Activated T-cell treated with anti-CD3 and anti-CD28 coated beads, Interleukin-2, amount 50 U/mL, for 72 hours (primary cell): ENCODE measurements at places on chromosomes 1 and 21.

DNA sequence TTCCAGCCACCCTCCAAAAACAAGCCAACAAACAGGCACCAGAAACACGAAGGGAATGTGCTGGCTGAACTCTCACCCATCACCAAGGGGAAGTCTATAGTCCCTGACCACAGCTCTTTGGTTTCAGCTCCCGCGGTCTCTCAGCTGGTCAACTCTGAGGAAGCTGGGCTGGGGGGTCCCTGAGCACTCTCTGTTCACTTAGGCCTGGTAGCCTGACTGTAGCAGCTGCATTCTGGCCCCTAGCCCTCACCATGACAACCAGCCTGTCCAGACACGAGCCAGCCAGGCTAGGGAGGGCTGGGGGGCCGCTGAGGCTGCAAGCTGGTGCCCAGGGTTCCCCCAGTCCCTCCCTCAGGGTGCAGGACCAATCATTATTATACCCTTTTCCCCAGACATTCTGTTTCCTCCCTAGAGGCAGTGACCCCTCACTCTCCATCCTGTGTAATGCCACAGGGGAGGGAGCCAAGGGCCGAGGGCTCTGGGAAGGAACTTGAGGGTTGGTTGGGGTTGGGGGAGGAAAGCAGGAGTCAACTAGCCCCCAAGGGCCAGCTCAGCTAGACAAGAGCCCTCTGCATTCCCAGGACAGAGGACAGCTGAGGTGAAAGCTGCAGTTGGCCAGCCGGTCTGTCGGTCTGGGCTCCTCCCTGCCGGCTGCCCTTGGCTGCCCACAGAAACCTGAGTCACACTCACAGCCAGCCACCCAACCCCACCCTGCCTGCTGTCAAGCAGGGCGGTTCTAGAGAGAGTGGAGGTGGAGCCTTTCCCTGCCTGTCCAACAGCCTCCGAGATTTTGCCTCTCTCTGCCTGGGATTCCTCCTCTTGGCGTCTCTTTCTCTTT, 1.2 kb upstream of the TRAPPC3 start:
- H3K4me1 ChIP-seq = peaks cover 74% of the 10 kb centered on the region
- H3K27me3 ChIP-seq = no peaks in the 10 kb centered on the region
- DNase-seq = peak; percentile 91
- peak overlapping the region; percentile 94 for H3K27ac ChIP-seq
- H3K36me3 ChIP-seq = peaks cover 6% of the 10 kb centered on the region

GRCh38 chr1:222127526-222128152, 385.8 kb upstream of the DUSP10 start:
- no peaks in the 10 kb centered on the region for H3K4me1 ChIP-seq
- no peak overlapping the region for H3K27ac ChIP-seq
- H3K27me3 ChIP-seq = no peaks in the 10 kb centered on the region

- H3K36me3 ChIP-seq = no peaks in the 10 kb centered on the region
- H3K4me1 ChIP-seq = no peaks in the 10 kb centered on the region
- no peak for DNase-seq
- H3K27ac ChIP-seq = no peak overlapping the region
- peaks cover 54% of the 10 kb centered on the region for H3K27me3 ChIP-seq
- no peak overlapping the region for H3K4me3 ChIP-seq
These were observed 24.8 kb downstream of the LHX4 start for GRCh38 chr1:180254854-180255253.

DNA sequence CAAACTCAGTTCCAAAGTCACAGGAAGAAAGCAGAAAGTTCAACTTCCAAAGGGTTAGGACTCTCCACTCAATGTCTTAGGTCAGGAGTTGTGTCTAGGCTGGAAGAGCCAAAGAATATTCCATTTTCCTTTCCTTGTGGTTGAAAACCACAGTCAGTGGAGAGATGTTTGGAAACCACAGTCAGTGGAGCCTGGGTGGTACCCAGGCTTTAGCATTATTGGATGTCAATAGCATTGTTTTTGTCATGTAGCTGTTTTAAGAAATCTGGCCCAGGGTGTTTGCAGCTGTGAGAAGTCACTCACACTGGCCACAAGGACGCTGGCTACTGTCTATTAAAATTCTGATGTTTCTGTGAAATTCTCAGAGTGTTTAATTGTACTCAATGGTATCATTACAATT, 11.7 kb downstream of the ATF3 start:
- H3K27ac ChIP-seq = no peak overlapping the region
- no peak for DNase-seq
- H3K4me3 ChIP-seq = no peak overlapping the region

- peak; percentile 14 for DNase-seq
- no peaks in the 10 kb centered on the region for H3K27me3 ChIP-seq
- H3K4me3 ChIP-seq = no peak overlapping the region
These were observed 4.8 kb downstream of the MX2 start for GRCh38 chr21:41366522-41367151.

- no peak overlapping the region for H3K4me3 ChIP-seq
- peaks cover 11% of the 10 kb centered on the region for H3K27me3 ChIP-seq
- H3K4me1 ChIP-seq = peaks cover 5% of the 10 kb centered on the region
- peaks cover 2% of the 10 kb centered on the region for H3K36me3 ChIP-seq
- H3K27ac ChIP-seq = peak overlapping the region; percentile 2
These were observed 241.1 kb downstream of the PDE4B start for GRCh38 chr1:66033781-66034180.

- H3K4me1 ChIP-seq = peaks cover 23% of the 10 kb centered on the region
- peak overlapping the region; percentile 98 for H3K27ac ChIP-seq
- H3K27me3 ChIP-seq = peaks cover 32% of the 10 kb centered on the region
- H3K36me3 ChIP-seq = no peaks in the 10 kb centered on the region
- peak overlapping the region; percentile 58 for H3K4me3 ChIP-seq
- DNase-seq = peak; percentile 59
These were observed 11.0 kb upstream of the RNU1-3 start for GRCh38 chr1:16677552-16678431.

DNA sequence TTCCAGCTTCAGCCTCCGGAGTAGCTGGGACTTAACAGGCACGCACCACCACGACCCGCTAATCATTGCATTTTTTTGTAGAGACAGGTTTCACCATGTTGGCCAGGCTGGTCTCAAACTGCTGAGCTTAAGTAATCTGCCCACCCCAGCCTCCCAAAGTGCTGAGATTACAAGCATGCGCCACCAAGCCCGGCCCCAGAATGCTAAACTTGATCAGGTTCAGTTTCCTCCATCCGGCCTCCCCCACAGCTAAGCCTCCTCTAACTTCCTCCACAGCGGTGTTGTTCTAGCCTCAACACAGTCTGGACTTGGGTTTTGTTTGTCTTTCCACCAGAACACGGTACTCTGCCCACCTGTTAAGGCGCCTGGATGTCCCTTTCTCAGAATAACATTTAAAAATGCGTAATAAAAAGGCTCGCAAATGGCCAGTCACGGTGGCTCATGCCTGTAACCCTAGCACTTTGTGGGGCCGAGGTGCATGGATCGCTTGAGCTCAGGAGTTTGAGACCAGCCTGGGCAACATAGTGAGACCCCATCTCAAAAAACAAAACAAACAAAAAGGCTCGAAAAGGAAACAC, 2.4 kb downstream of the PARP1 start:
- DNase-seq = peak; percentile 12
- H3K27me3 ChIP-seq = no peaks in the 10 kb centered on the region
- H3K36me3 ChIP-seq = peaks cover 8% of the 10 kb centered on the region
- H3K4me1 ChIP-seq = peaks cover 63% of the 10 kb centered on the region

GRCh38 chr1:10857687-10858086, 61.2 kb upstream of the CASZ1 start:
- no peak overlapping the region for H3K27ac ChIP-seq
- H3K4me1 ChIP-seq = no peaks in the 10 kb centered on the region
- H3K27me3 ChIP-seq = peaks cover 21% of the 10 kb centered on the region
- DNase-seq = no peak

DNA sequence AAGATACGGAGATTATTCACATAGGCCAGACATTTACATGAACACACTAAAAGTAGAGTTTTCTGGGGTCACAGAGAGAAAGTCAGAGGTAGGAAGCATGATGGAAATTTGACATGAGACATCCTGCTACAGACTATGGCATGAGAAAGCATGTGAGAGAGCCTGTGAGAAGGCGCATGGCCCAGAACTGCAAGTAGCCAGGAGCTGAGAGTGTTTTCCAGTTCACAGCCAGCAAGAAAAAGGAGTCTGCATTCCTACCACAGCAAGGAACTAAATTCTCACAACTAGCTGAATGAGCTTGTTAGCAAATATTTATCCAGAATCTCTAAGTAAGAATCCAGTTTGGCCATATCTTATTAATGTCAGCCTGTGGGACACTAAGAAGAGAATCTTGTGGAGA, 673.3 kb downstream of the BRINP3 start:
- H3K27ac ChIP-seq = no peak overlapping the region
- DNase-seq = no peak
- no peaks in the 10 kb centered on the region for H3K36me3 ChIP-seq
- no peaks in the 10 kb centered on the region for H3K4me1 ChIP-seq

DNA sequence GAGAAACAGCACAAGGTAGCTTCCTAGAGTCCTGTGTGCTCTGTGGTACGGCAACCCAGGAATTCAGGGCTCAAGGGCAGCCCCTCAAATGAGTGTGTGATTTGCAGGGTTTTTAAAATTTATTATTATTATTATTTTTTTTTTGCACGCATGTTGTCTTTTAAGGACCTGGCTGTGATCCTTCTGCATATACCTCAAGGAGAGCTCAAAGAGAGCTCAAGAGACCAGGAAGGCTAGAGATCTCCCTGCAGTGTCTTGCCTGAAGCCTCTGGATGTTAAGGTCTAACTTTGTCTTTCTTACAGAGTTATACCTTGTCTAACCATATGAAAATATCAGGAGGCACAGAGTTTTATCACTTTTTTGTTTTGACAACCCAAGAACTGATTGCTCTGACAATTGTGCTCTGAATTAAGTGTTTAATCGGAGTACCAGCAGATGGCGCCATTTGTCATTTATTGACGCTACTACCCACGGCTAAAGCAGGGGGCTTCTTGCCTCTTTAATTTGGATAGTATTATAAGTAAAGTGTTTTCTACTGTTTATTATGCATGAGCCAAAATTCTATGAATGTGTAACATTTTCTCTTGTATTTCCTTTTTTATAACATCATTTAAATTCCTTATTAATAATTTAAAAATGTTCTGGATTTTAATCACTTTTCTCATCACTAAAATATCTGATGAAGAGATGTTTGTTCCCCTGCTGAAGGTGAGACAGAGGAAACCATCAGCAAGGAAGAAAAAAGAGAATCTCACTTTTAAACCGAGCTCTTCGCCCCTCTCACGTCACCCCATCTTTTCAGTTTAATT, 35.8 kb upstream of the LMO4 start:
- H3K4me1 ChIP-seq = no peaks in the 10 kb centered on the region
- H3K36me3 ChIP-seq = no peaks in the 10 kb centered on the region
- H3K27me3 ChIP-seq = peaks cover 5% of the 10 kb centered on the region
- peak; percentile 59 for DNase-seq

- H3K36me3 ChIP-seq = no peaks in the 10 kb centered on the region
- peak overlapping the region; percentile 96 for H3K27ac ChIP-seq
- no peak for DNase-seq
- H3K4me3 ChIP-seq = peak overlapping the region; percentile 80
- peaks cover 83% of the 10 kb centered on the region for H3K4me1 ChIP-seq
- H3K27me3 ChIP-seq = no peaks in the 10 kb centered on the region
These were observed 20.6 kb downstream of the ATP6V1G3 start for GRCh38 chr1:198519639-198520501.

GRCh38 chr1:39450956-39451606, 40.4 kb upstream of the BMP8A start:
- no peak for DNase-seq
- no peak overlapping the region for H3K4me3 ChIP-seq
- peaks cover 37% of the 10 kb centered on the region for H3K36me3 ChIP-seq
- H3K27ac ChIP-seq = peak overlapping the region; percentile 33
- no peaks in the 10 kb centered on the region for H3K27me3 ChIP-seq

DNA sequence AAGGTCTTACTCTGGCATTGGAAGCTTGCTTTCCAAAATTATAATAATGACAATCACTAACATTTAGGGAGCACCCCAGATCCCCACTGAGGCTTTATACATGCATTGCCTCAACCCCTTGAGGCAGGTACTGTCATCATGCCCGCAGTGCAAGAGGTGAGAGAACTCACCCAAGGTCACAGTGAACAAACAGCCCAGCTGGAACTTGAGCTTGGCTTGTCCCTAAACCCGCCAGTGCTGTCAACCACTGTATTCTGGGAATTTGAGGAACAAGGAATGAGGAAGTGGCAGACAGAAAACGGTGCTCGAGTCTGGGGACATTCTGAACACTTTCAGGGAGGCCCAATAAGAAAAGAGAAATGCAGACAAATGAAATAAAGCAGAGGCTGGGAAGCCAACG, 34.6 kb upstream of the TLR5 start:
- peaks cover 22% of the 10 kb centered on the region for H3K27me3 ChIP-seq
- H3K36me3 ChIP-seq = no peaks in the 10 kb centered on the region
- H3K4me3 ChIP-seq = no peak overlapping the region
- DNase-seq = no peak
- no peak overlapping the region for H3K27ac ChIP-seq

GRCh38 chr1:15712168-15712567, 23.9 kb upstream of the SLC25A34 start:
- no peaks in the 10 kb centered on the region for H3K27me3 ChIP-seq
- H3K4me1 ChIP-seq = no peaks in the 10 kb centered on the region
- no peak for DNase-seq
- H3K36me3 ChIP-seq = no peaks in the 10 kb centered on the region
